ENCODE measurements at places on chromosomes 7 and 10. TPM values are rescaled to one million over a fixed set of nuclear protein-coding genes. Genes with fewer than 3 reads are reported as not detected.

MIOS gene
- polyA plus RNA-seq, result 16.9 TPM

MMD2 gene
- polyA plus RNA-seq, result not detected

ERCC6 gene
- polyA plus RNA-seq, result 3.0 TPM

CYP3A4 gene
- polyA plus RNA-seq, result 0.69 TPM
